ENCODE measurements at places on chromosomes 2 and 18.

DNA sequence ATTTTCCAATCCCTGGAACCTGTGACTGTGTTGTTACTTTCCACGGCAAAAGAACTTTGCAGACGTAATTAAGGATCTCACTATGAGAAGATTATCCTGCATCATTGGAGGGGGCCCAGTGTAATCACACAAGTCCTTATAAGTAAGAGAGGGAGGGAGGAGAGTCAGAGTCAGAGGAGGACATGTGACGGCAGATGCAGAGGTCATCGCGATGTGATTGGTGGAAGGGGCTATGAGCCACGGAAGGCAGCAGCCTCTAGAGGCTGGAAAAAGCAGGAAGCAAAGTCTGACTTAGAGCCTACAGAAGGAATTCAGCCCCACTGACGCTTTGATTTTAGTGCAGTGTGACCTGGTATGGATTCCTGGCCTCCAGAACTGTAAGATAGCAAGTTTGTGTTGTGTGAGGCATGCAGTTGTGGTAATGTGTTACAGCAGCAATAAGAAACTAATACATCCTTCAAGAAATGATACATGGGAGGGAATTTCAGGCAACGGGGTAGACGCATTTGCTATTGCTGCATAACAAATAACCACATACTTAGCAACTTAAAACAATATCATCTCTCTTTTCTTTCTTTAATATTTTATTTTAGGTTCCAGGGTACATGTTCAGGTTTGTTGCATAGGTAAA is 112.7 kb upstream of the SERPINE2 start:
- no peak for DNase-seq

GRCh38 chr2:173402405-173402974 is 47.8 kb downstream of the CDCA7 start:
- DNase-seq: peak; percentile 87

DNA sequence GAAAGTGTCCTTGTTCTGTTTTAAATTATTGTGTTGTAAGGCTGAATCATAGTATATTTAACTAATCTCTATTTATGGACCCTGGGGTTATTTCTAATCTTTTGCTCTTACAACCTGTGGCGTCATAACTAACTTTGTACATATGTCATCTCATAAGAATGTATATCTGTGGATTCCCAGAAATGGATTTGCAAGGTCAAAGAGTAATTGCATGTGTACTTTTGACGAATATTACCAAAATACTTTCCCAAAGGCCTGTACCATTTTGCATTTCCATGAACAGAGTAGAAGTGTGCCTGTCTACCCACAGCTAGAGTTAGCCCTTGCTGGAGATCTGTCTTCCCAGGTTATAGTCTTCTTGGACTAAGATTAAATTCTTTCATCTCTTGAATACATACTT is 42.8 kb downstream of the SEMA4F start:
- DNase-seq: peak; percentile 72

DNA sequence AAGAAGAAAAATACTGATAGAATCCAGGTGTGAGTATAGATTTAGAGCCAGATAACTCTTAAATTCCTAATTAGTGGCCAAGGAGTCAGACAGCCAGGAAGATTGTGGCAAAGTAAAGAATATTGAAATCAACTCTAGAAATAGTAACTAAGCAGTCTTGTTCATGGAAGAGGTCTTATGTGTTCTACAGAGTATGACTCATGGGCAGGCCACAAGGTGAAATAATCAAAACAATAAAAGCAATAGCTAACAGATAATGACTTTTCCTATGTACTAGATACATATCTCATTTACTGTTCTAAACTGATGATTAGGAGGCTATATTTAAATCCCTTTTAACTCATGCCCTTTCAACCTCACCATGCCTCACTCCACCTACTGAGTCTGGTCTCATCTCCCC is 227.4 kb upstream of the COL3A1 start:
- peak; percentile 30 for DNase-seq

GRCh38 chr2:132664096-132664495 is 5.9 kb downstream of the LYPD1 start:
- DNase-seq: no peak

- peak; percentile 18 for DNase-seq
These were observed 12.4 kb downstream of the ATOH8 start for GRCh38 chr2:85766229-85766628.

GRCh38 chr18:69703461-69703860 is 244.2 kb downstream of the CD226 start:
- DNase-seq: no peak

DNA sequence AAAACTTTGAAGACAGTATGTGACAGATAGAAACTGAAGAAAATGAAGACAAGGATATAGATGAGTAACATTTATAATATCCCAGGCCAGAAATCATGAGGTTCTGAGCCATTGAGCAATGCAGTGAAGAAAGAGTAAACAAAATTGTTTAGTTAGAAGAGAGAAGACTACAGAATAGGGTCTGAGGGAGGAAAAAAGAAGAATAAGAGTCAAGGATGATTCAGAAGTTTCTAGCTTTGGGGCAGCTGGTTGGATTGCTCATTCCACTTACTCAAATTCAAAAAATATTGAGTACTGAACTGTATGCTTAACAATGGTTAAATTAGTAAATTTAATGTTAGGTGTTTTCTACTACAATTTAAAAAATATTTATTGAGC is 155.0 kb upstream of the OTX1 start:
- no peak for DNase-seq

DNA sequence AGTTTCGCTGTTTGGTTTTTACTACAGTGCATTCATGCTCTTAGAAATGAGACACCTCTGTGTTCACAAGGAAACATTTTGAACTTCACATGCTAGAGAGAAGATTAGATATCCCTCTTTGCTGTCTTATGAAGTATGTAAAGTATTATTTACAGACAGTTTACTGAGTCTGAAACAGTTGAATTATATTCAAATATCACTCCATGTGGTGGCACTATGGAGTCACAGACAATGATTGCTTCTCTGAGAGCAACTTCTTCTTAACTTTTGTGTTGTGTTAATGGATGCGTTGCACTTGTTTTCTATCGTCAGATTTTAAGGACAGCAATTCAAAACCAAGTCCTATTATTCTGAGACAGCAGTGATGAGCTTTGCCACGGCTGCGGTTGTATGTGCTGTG is 823.6 kb downstream of the GALR1 start:
- no peak for DNase-seq

DNA sequence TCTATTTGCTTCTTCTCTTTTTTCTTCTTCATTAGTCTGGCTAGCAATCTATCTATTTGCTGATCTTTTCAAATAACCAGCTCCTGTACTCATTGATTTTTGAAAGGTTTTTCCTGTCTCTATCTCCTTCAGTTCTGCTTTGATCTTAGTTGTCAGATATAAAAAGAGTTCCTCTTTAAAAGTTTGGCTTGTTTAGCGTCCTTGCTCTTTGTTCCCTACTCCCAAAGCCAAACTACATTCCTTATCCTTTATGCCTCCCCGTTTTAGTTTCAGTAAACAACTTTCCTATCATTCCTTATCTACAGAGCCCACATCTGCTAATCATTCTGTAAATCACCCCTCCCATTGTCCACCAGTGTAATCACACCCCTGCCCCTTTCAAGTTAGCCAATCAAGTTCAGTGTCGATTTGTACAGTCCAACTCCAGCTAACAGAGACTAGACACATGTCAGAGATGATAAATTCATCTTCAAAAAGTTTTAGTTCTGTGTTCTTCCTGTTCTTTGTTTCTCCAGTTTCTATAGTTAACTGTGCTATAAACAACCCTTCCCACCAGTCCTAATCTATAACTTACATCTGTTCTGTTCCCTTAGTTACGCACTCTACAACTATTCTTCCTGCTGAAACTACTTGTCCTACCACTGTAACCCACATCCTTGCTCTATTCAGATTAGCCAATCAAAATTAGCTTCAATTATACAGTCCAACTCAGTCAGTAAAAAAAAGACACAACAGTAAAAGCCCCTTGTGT is 44.4 kb downstream of the TFPI start:
- no peak for DNase-seq

- no peak for DNase-seq
These were observed 5.7 kb downstream of the MAL start for GRCh38 chr2:95031076-95031725.

DNA sequence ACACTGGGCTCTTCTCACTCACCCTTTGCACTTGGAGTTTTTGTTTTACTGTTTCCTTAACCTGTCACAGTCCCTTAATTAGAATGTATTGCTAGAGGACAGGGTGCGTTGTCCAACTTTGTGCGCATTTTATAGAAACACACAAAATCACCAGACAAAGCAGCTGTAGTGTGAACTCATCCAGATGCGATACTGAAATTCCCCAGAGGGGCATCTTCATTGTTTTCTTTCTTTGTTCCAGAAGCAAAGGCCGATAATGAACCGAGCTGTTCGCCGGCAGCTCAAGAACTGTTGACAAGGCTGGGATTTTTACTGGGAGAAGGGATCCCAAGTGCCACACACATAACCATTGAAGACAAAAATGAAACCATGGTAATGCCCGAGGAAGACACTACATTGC is 137.6 kb downstream of the WDSUB1 start:
- no peak for DNase-seq

DNA sequence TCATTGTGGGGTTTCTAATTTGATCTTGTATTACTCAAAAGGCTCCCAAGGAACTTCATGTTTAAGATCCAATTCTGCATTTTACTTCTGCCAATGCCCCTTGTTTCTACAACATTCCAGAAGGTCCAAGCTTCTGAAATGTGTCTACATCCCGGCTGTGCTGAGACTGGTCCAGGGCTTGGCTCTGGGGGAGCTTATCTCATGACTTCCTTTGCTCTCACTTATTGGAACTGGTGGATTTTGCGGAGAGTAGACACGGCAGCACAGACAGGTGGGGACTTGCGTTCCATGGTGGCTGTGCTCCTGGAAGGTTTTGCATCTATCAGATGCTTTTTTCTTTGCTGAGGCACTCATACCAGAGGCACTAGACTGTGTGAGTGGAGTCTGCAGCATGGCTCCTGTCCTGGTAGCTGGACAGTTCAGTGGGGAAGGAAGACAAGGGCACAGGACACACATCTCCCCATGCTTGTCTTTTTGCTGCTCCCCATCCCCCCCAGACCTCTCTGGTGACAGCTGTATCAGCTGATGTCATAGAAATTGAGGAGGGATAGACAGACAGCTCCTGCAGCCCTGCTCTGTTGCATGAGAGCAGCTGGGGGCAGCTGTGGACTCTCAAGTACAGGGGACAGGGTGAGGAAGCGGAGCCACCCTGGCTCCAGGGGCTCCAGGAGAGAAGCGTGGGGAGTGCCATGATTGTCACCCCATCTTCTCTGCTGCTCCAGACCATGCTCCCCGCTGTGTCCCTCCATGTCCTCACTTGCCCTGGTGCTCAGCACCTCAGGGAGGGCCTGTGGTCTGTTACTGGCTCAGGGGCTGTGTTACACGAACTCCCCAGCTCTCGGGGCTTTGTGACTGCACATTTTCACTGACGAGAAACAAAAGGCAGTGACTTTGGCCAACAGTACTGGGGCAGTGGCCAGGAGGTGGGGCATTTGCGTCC is 46.0 kb downstream of the ACAA2 start:
- DNase-seq: no peak

Data from EL (cell line).